ENCODE measurements at places on chromosomes 16 and 17.

DNA sequence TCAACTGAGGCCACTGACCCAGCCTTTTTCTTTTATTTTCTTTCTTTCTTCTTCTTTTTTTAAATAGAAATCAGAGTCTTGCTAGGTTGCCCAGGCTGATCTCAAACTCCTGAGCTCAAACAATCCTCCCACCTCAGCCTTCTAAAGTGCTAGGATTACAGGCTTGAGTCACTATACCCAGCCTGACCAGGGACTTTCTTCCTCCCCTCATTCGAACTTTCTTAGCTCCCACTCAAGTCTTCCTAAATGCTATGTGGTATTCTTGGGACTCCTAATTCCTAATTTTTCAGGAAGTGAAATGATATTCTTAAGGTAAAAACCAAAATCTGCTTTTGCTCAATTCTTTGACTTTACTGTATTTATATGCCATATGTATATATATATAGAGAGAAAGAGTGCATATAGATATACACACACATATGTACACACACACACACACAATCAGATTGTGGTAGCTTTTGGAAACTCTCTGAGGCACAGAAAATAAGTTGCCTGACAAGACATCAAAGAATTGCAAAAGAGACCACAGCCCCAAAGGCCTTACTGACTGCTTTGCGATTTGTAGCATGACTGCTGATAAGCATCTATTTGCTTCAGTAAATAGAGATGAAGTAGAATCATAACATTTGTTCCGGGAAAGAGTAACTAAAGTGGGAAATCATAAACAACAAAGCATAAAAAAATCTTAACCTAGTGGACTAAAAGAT is 9.5 kb upstream of the AMZ2 start:
- no peak for DNase-seq

DNA sequence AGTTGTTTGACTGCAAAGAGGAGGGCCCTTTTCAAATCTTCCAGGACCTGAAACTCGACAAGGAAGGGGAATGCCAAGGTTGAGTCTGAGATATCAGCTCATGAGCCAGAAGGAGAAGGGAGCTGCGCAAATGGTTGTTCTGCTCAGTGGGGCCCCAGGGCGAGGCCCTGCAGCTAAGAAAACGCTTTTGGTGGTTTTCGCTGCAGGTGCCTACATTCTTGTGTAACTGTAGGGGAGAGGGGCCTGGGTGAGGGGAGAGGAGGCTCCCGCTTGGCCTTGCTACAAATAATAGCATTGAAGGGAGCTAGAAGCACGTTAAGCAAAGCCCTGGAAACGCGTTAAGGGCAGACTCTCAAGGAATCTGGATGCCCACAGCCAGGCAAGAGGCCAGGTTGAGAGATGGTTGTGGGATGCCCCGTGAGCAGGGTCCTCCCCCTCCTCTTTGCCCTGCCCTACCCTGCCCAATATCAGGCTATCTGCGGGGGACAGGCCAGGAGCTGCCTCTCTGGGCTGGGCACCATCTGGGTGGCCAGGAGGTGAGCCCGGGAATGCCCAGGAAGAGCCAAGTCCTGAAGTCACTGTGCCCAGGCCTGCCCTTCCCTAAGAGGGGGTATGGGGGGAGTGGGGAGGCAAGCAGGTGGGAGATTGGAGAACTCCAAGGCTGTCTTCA is 21.9 kb downstream of the GPR142 start:
- DNase-seq: no peak

DNA sequence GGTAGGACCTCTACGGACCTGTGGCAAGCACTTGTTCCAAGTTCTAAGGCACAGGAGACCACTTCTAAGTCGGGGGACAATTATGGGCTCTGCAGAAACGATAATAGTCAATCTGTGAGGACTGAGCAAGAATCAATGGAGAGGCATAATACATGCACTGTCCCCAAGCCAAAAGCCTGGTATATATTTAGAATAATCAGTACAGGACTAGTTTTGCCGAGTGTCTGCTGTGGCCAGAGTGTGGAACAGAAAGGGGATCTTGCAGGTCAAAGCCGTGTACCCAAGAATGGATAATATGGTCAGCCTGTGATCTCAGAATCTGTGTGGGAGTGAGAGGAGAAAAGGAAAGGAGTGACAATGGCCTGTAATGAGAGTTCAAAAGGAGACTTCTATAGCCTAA is 80.2 kb upstream of the GNAO1 start:
- no peak for DNase-seq

DNA sequence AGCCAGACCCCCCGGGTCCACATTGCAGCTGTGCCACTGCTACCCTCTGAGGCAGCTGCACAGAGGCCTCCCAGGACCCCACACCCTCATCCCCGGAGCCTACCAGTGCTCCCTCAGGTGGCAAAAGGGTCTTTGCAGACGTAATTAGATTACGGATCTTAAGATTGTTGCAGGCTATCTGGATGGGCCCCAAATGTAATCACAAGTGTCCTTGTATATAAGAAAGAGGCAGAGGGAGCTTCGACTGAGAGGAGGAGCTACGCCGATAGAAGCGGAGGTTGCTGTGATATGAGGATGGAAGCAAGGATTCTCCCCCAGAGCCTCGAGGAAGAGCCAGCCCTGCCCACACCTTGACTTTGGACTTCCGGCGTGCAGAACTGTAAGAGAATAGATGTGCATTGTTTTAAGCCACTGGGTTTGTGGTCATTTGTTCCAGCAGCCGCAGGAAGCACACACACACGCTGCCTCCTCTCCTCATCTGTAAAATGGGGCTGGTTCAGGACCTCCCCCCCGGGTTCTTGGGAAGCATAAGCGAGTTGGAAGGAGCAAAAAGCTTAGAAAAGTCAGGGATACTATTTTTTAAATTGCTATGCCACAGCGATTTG is 10.5 kb upstream of the RAI1 start:
- DNase-seq: no peak

- no peak for DNase-seq
Observed at GRCh38 chr16:64397042-64397441, 724.8 kb downstream of the CDH11 start.

DNA sequence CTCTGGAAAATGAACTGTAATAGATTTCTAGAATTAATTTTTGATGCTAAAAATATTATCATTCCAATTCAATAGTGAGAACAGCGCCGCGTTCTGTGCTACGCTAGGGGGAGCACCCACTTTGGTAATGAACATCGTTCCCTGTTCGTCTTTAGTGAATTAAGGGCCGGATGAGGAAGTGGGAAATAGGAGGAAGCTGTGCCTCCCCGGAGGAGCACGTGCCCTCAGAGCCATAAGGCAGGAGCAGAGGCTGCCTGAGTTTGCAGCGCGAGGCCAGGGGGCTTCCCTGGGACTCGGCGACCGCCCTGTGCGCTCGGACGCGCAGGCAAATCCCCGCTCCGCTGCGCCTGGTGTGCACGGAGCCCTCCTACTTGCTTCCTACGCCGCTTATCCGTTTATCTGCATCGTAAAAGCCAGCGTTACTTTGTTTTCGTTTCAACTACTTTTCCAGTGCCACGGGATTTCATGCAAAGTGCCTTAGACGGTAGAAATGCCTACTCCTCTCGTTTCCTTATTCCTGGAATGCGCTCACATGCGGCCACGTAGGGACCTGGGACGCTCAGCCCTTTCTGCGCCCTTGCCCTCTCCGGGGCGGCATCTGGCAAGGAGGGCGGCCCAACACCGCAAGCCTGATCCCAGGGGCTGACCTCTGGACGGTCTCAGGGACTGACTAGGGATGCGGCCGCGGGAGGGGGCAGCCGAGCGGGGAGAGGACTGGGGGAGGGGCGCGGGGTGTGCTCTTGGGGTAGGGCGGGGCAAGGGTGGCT is 76.4 kb downstream of the KCNJ12 start:
- no peak for DNase-seq

DNA sequence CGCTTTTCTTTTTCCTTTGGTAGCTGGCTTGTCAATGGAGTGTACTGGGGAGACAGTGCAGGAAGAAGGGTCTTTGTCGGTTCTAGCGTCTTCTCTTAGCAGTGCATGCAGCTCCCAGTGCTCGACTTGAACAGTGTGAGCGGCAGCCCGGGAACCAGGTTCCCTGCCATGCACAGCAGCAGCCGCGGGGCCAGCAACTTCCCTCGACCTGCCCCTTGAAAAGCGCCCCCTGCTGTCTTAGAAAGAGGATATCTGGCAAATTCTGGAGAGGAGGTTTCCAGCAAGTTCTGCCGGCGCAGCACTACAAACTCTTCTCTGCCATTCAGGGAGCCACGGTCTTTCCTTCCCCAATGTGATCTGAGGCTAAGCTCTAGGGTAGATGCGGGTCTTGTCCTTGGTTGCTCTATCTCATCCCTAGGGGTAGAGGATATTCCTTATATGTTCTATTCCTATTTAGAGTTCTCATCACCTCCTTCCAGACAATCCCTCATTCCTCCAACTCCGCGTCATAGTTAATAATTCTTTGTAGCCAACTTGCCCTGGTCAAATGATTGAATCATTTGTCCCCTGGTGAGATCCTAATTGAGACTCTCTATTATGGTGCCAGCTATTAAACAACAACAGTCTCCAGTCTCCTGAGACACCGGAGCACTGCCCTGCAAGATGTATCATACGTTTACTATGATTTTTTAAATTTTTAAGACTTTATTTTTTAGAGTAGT is 451.3 kb downstream of the PMP22 start:
- no peak for DNase-seq

- peak; percentile 76 for DNase-seq
Observed at GRCh38 chr17:48048384-48049126, 396 bp downstream of the NFE2L1 start.
